HCT116 (cell line): ENCODE measurements at places on chromosomes 2 and 18.

- DNase-seq: no peak
Measured at GRCh38 chr2:153101187-153101586, 377.4 kb downstream of the RPRM start.

- DNase-seq: no peak
Measured at GRCh38 chr2:3665886-3666612, 8.0 kb downstream of the ALLC start.

- no peak for DNase-seq
Measured at GRCh38 chr2:168090366-168091135, 156.8 kb downstream of the STK39 start.

- DNase-seq: no peak
Measured at GRCh38 chr2:86254576-86255538, 55.6 kb downstream of the MRPL35 start.

DNA sequence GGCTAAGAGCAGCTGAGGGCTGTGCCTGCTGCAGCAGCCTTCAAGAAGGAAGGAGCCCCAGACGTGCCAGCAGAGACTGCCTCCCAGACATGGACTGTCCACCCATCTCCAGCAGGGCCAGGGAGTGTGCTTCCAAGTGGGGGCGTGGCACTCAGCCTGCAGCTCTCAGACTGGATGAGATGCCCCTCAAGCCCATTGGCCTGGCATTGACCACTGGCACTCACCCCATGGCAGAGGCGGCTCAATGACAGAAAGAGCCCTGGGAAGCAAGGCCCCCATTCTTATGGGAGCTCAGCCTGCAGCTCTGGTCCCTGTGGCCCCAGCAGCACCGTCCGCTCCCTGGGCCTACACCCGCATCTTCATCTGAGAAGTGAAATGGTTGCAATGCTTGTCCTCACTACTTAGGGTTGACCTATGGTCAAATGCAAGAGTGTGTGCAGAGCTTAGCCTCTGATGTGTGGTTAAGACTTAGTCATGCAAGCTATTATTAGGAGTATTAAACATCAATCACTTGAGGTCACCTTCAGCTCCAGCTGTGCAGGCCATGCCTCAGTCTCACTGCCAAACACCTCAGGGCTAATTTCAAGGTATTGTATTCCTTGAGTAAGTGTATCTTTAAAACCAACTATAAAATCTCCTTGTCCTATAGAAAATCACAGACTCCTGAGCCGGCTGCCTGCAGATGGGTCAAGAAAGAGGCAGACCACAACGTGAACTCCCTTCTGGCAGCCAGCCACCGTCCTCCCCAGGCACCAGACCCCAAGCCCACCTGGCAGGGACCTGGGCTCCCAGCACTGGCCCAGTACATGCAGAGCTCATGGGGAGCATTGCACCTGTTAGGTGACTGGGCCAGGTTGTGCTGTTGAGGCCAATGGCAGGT, 194.8 kb downstream of the NDUFA10 start:
- no peak for DNase-seq
